GM04504 (cell line): ENCODE measurements at places on chromosomes 1 and 21.

DNA sequence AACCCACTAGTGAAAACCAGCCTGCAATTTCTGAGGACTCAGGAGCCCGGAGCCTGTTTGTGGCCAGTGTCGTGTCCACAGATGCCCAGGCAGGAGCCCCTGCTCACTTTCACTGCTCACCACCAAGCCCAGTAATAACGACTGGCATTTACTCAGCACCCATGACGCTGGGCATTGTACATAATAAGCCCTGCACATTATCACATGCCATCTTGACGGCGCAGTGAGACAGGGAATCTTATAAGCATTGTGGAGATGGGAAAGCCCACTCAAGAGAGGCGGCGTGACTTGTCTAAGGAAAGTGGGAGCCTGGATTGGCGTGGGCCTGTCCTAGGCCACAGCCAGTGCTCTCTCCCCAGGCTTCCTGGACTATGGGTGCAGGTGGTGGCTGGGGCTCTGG, 28.8 kb upstream of the PEF1 start:
- DNase-seq, result no peak

GRCh38 chr1:9676815-9677393, 25.4 kb downstream of the PIK3CD start:
- no peak for DNase-seq

DNA sequence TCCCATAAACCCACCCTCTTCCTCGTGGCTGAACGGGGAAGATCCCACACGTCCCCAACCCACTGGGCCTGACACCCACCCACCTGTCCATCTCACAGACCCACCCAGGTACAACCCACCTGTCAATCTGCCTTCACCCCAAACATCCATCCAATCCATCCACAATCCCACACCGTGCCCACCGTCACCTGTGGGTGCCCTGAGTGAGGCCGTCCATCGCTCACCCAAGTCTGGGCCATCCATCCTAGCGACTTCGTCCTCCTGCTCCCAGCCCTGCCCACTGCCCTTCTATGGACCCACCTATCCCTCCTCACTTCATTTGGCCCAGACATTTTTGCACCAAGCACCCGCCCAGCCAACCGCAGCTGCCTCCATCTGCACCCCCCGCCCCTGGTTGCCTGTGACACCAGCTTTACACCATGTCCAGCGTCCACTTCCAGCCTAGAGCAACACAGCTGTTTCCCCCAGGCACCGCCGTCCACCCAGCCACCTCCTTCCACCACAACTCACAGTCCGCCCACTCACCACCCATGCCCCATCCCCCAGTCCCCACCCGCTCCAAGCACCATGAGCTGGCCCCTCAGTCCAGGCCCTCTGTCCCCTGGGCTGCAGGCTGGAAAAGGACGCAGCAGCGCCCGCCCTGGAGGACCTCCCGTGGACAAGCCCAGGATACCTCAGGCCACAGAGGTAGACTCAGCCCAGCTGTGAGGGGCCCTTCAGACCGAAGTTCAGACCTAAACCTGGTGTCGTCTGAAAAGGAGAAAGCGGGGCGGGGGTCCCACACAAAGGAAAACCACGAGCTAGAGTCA, 7.7 kb downstream of the TTLL10 start:
- no peak for DNase-seq

- no peak for DNase-seq
These were observed 669 bp upstream of the ARL8A start for GRCh38 chr1:202145068-202145743.
